ENCODE measurements at places on chromosomes 16 and 17. TPM values are rescaled to one million over a fixed set of nuclear protein-coding genes. Genes with fewer than 3 reads are reported as not detected.

VAT1 gene
- polyA plus RNA-seq = 123 TPM

GRCh38 chr16:20903899-20904506 lies 3.4 kb downstream of the LYRM1 start:
- no peak for DNase-seq

GRCh38 chr17:43907425-43907981 lies at the start of gene MPP2:
Gene MPP2 (minus strand): TSS chr17:43907536. CDS start chr17:43904460, 3,076 bp downstream.
- peak; percentile 89 for DNase-seq

DNA sequence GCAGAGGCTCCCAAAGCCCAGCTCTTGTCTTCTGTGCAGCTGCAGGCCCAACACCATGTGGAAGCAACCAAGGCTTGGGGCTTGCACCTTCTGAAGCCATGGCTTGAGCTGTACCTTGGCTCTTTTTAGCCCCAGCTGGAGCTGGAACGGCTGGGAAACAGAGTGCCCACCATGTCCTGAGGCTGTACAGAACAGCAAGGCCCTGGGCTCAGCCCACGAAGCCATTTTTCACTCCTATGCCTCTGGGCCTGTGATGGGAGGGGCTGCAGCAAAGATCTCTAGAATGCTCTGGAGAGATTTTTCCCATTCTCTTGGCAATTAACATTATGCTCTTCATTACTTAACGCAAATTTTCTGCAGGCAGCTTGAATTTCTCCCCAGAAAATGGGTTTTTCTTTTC lies 68.1 kb downstream of the CDRT15 start:
- DNase-seq = no peak

KRTAP17-1 gene
- not detected for polyA plus RNA-seq

SLC22A31 gene
- 3.7 TPM for polyA plus RNA-seq

DNA sequence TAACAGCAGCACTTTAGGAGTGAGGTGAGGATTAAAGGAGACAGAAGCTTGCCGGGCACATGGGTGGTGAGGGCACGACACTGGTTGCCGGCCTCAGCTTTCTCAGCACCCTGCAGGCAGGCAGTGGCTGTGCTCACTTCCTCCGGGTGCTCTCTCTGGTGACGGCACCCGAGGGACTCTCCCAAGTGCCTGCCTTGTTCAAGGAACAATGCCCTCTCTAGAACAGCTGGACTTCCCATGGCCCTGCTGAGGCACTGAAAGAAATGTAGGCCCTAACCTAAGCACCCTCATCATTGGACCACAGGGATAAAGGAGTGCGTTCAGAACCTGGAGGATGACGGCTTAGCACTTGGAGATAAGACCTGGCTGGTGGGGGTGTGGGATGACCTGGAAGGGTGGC lies 72.7 kb downstream of the N4BP1 start:
- DNase-seq = no peak

GRCh38 chr17:82283208-82283749 lies 9.8 kb upstream of the CSNK1D start:
- DNase-seq = no peak

NOG gene
- 10.1 TPM for polyA plus RNA-seq

DNA sequence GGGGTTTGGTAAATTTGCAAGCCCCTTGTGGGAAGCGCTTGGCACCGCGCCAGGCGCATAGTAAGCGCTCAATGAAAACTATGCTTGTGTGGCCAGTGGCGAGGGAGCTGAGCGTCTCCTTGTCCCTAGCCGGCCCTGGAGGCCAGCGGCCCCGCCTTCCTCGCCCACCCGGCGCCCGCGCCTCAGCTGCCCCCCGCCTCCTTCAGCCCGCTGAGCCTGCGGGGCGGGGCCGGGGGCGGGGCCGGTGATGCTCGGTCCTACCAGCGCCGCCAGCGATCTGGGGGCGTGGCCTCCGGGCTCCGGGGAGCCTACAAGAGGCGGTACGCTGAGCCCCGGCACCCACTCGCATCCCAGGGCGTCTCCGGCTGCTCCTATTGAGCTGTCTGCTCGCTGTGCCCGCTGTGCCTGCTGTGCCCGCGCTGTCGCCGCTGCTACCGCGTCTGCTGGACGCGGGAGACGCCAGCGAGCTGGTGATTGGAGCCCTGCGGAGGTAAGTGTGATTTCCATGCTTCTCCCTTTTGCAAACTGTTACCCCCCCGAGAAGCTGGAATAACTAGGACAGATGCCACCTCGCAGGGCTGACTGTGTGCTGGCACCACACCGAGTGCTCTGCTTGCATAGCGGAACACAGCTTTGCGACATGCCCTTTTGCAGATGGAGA lies at the start of gene CRISPLD2:
Gene CRISPLD2 (plus strand): TSS at position 342 of the 661 bp plus-strand sequence. CDS start 18,511 bp downstream, outside the sequence.
- DNase-seq = peak; percentile 80

- DNase-seq = no peak
Observed at GRCh38 chr17:2689411-2690164, 22.0 kb downstream of the CLUH start.

DNA sequence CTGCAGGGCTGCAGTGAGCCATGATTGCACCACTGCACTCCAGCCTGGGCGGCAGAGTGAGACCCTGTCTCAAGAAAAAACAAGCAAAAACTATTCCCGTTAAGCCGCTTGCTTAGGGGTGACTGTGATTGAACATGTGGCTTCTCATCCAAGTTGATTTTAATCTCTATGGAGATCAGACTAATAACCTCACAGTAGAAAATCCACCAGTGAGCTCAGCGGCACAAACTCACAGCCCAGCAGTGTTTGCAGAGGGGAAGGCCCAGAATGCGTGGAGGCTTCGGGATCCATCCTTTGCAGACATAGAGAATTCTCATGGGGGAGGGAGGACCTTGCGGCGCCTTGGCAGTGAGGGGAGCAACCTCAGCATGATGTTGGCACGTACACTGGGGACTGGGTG lies 7.4 kb downstream of the BANP start:
- no peak for DNase-seq

- no peak for DNase-seq
Observed at GRCh38 chr16:2769675-2770056, 7.4 kb downstream of the ELOB start.

VAMP2 gene
- polyA plus RNA-seq = 62.5 TPM

DNA sequence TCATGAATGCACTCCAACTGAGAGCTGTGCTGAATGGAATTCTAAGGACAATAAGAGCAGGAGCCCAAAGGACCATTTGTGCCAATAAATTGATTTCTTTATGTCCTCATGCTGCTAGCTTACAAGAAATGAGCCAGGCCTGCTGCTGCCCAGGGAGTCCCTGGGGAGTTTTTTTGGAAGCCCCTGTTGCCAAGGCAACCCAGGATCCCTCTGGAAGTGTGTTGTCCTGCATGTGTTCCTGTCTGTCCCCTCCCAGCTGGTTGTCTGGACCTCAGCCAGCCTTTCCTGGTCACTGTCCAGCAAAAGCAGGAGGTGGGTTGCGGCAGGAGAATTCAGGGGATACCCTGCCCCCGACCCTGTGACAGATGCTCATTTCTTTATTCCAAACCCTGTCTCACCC lies 51.0 kb upstream of the GPRC5B start:
- peak; percentile 12 for DNase-seq

DNA sequence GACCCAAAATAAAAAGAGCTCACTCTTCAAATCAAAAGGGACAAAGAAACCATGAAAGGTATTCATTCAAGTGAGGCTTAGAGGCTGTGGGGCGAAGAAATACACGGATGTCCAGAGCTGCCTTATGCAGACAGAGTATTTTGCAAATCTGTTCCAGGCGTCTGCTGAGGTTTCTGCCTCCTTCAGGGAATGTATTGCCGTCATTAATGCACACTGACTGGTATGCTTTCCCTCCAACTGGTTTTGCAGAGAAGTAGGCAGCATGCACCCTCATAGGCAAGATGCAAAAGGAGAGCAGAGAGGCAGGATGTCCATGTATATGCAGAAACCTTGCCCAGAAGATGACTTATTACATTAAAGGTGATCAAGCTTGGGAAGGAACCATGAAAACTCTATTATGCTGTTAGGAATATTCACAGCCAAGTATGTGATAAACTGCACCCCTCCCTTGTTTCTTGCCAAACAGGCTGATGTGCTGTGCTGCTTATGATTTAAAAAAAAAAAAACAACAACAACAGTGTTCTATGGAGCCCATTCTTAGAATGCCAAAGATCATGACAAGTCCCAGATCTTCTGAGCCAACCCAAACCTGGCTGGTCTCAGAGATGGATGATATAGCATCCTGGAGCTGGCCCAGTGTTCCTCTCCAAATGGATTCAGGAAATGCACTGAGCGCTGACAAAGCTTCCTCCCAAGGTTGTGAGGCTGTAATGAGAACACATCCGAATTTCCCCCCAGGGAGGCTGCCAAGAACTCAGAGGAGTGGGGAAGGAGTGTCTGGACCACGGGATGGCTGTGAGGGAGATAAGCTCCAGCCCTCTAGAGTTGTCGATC lies 77.6 kb upstream of the HLF start:
- peak; percentile 28 for DNase-seq

SPIRE2 gene
- 3.4 TPM for polyA plus RNA-seq

DNA sequence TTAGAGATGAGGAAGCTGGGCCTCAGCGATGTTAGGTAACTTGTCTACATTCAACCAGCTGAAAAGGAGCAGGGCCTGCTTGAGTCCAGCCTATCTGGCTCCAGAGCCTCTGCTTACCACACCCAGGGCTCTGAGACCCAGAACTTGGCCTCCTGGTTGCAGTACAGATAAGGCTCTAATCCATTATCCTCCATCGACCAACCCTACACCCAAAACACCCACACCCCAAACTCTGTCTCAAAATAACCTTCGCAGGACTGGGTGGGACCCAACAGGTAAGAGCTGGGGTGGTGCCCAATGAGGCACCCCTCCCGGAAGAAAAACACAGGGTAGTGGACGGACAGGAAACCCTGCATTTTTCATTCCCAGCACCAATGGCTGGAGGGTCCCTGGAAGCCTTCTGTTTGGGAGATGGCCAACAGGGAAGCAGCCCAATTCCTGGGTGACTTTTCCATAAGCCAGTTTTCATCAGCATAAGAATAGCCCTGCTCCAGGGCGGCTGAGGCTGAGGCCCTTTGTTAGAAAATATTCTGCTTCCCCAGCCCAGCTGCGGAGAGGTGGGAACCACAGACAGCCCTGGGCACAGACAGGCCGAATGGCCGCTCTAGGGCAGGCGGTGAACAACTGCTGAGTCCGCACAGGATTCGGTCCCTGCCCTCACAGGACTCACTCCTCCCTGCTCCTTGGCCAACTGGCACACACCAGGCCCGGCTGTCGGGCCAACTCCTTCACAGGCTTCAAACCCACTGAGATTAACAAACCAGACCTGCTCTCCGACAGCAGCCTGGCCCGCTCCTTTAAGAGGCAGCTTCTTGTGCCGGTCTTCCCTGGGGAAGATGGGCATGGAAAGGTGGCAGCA lies 9.8 kb downstream of the SMIM5 start:
- DNase-seq = no peak

FBXO39 gene
- not detected for polyA plus RNA-seq

- DNase-seq = no peak
Observed at GRCh38 chr17:21538615-21539014, 153.7 kb upstream of the KCNJ18 start.

DNA sequence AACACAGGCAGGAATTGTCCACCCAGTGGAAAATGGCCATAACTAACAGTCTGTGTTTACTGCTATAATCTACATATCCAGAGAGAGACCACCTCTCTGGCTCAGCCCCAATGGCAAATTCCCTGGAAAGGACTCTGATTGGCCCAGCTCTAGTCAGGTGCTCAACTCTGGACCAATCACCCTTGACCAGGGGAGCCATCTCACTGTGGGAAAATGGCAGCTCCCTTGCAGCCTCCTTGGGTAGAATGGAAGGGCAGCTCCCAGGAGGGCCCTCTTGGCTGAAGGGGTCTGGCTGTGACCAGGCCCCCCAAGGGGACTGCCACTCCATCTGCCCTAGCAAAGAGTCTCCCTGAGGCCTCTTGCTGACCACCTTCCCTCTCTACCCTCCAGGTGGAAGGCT lies 3.1 kb downstream of the ALOX15B start:
- DNase-seq = no peak

CDH16 gene
- 0.12 TPM for polyA plus RNA-seq

- no peak for DNase-seq
Observed at GRCh38 chr17:27343977-27344607, 50.2 kb downstream of the WSB1 start.

PPM1E gene
- polyA plus RNA-seq = 1.9 TPM

DNA sequence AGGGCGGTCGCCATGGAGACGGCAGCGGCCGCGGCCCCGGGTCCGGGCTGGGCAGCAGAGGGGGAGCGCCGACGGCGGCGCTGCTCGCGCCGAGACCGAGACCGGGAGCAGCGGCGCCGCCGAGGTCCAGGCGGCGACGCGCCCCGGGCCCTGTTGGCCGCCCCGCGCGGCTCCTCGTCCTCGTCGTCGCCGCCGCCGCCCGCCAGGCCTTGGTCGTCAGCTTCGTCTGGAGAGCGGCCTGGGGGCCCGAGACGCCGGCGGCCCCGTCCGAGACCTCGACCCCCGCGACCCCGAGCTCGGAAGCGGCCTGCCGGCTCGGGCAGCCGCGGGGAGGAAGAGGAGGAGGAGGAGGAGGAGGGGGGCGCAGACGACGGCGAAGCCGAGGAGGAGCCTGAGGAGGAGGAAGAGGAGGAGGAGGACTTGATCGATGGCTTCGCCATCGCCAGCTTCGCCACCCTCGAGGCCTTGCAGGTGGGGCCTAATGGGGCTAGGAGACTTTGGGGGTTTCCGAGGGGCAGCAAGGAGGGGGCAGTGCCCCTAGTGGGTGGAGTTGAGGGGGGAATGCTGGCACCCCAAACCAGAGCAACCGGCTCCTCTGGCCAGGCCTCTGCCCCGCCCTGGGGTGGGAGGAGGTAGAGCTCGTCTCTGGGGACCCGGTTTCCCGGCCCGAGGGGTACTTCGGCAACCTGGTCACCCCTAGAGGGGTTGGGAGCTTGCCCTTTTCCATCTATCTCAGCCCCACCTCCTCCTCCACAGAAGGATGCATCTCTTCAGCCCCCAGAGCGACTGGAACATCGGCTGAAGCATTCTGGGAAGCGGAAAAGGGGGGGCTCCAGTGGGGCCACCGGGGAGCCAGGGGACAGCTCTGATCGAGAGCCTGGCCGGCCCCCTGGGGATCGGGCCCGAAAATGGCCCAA lies 1.5 kb downstream of the FBRS start:
- no peak for DNase-seq

TRAPPC1 gene
- 80.6 TPM for polyA plus RNA-seq

Measured in muscle of arm (tissue), 14 donors.